ENCODE measurements at places on chromosomes 6 and 20.

GRCh38 chr6:104623052-104623690, 236.5 kb downstream of the HACE1 start:
- no peak for DNase-seq

GRCh38 chr6:145212813-145213212, 522.5 kb downstream of the EPM2A start:
- DNase-seq: no peak

DNA sequence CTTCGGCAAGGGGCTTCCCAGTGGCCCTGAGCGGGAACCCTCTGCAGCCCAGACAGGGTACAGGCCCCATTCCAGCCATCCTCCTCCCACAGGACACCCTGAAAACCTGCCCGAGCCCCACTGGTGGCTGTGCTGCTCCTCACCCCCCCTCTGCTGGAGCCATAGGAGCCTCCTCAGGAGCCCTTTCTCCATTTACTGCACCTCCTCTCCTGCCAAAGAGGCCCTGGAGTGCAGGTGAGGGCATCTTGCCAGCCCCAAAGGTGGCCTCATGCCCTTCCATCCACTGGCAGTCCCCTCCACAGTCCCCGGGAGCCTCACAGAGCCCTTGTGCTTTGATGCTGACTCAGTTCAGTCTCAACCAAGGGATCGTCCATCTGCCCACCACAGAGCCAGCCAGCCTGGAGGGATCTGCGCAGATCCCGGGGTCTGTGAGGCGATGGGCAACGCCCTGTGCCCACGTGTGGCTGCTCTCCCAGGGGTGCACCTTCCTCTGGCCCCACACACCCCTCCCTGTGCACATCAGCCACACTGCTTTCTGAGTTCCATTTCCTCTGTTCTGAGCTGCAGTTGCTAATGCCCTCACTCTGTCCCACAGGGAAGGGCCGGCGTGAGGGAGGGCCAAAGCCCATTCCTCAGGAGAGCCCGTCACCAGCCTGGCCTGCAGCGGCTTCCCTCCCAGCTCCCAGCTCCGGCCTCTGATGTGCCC, 228.5 kb downstream of the DLL1 start:
- no peak for DNase-seq

DNA sequence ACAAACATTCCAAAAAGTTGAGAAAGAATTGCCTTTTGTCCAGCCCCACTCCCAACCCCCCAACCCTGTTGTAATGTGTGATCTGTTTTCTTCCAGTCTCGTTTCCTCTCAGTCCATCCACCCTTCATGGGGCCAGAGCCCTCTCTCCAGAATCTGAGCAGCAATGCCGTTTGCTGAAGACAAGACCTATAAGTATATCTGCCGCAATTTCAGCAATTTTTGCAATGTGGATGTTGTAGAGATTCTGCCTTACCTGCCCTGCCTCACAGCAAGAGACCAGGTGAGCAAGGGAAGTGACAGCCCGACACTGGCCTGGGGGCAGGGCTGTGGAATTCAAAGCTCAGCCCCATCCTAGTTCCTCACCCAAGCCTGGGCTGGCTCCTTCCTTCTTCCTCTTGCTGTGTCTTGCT, 7.8 kb downstream of the MAVS start:
- peak; percentile 38 for DNase-seq

DNA sequence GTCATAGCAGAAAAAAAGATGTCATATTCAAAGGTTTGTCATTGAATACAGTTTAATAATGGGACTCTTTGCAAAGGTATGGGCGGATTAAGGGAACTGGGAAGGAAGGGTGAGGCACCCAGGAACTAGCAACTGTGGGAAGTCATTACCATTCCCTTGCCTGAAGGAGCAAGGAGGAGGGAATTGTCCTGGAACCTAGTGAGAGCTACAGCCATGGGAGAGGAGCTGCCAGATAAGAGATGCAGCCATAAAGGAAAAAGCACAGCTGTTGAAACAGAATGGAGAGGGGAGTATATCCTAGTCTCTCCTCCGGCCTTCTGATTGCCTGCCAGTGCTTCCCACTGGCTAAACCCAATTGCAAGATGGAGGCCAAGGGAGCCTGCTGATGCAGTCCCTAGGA, 250.6 kb downstream of the BCKDHB start:
- DNase-seq: no peak

GRCh38 chr6:21918041-21918440, 324.5 kb downstream of the SOX4 start:
- peak; percentile 60 for DNase-seq

- DNase-seq: no peak
Measured at GRCh38 chr6:130215526-130215925, 7.2 kb downstream of the SAMD3 start.

- no peak for DNase-seq
Measured at GRCh38 chr6:63663147-63663955, 27.7 kb downstream of the PHF3 start.

DNA sequence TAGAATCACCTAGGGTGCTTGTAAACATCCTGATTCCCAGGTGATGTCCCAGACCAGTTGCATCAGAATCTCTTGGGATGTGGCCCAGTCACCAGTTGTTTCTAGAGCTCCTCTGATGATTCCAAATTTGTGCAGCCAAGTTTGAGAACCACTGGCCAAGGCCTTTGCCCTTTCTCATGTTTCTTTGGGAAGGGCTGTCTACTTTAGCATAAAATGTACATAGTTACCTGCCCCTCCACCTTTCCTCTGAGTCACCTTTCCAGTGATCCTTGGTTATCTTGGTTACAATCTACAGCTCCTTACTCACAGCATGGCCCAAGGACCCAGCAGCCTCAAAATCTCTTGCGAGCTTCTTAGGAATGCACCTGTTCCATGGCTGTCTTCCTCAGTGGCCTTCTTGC, 266.4 kb upstream of the PRND start:
- DNase-seq: no peak

- DNase-seq: no peak
Measured at GRCh38 chr20:539191-539590, 4.4 kb downstream of the CSNK2A1 start.

- DNase-seq: no peak
Measured at GRCh38 chr6:117512056-117512828, 29.8 kb downstream of the DCBLD1 start.

DNA sequence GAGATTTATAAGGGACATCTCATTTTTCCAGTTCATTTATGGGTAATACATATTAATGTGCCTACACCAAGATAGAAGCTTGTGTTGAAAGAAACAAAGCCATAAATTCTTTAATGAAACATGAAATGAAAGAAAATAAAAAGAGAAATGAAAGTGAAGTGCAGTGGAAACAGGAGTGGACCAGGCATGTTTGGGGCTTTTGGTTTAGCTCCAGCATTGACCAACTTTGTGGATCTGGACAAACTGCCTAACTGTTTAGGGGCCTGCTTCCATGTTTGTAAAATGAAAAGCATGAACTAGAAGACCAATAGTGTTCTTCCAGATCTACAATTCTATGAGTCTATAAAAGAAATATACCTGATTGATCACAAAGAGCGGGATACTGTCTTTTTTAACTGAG, 124.9 kb downstream of the GJA10 start:
- DNase-seq: no peak

DNA sequence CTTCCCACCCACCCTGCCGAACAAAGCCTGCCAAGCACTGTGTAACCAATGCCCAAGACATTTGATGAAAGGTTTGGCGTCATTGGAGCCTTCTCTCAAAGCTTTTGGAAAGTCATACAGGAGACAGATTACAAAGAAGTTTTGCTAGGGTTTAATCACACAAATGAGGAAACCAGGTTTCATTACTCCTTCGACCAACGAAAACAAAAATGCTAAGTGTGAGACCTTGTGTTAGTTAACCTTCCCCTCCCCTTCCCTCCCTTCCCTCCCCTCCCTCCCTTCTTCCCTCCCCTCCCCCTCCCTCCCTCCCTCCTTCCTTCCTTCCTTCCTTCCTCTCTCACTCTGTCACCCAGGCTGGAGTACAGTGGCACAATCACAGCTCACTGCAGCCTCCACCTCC, 96.1 kb upstream of the CD83 start:
- DNase-seq: no peak

- DNase-seq: no peak
Measured at GRCh38 chr6:79250559-79250958, 16.1 kb upstream of the HMGN3 start.

GRCh38 chr6:54719131-54719530, 127.4 kb upstream of the FAM83B start:
- no peak for DNase-seq

DNA sequence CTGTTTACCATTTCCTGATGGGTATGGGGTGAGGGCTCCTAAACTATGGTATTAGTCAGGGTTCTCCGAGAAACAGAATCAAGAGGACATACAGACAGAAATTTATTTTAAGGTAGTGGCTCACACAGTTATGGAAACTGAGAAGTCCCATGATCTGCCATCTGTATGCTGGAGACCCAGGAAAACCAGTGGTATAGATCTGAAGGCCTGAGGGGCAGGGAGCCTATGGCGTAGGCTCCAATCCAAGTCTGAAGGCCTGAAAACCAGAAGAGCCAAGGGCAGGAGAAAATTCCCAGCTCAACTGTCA, 93.6 kb downstream of the ANKRD6 start:
- no peak for DNase-seq

DNA sequence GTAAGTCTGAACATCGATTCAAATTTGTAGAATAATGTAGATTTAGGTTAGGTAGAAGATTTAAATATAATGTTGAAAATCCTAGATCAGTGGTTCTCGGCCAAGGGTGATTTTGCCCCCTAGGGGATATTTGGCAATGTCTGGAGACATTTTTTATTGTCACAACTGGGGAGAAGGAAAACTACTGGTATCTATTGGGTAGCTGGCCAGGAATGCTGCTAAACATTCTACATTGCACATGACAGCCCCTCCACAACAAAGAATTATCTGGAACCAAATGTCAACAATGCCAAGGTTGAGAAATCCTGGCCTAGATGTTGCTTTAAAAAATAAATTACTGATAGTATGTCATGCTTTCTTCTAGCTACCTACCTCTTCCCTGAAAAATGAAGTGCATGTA, 76.1 kb downstream of the HIVEP2 start:
- no peak for DNase-seq

GRCh38 chr20:7938058-7938457, 2.2 kb downstream of the HAO1 start:
- no peak for DNase-seq

All from T47D (cell line).